Stimulated activated CD4-positive, alpha-beta T cell treated with anti-CD3 and anti-CD28 coated beads, Interleukin-1b, Interleukin-23, amount 100 ng/mL, for 48 hours (primary cell): ENCODE measurements at places on chromosomes 12 and 14.

DNA sequence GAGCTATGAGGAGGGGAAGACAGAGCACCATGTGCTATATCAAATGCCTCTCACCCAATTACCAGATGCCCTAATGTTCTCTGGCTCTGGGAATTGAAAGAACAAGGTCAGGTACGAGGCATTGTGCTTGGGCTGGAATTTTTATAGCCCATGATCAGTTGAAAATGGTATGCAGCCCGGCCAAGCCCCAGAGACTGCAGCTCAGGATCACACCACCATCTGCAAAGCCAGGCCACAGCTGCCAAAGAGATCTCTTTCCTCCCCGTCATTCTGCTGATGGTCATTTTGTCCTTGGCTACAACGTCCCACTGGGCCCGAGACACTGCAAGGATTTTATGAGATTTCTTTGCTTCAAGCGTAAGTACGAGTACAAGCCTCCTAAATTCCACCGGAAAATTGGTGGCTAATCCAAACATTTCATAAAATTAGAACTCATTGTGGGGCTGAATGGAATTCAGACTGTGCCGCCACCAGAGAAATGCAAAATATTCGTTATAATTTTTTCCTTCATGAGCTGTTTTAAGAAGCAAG, 15.1 kb downstream of the NUAK1 start:
- DNase-seq = no peak

- no peak for DNase-seq
Measured at GRCh38 chr14:69504775-69505174, 20.2 kb downstream of the PLEKHD1 start.

DNA sequence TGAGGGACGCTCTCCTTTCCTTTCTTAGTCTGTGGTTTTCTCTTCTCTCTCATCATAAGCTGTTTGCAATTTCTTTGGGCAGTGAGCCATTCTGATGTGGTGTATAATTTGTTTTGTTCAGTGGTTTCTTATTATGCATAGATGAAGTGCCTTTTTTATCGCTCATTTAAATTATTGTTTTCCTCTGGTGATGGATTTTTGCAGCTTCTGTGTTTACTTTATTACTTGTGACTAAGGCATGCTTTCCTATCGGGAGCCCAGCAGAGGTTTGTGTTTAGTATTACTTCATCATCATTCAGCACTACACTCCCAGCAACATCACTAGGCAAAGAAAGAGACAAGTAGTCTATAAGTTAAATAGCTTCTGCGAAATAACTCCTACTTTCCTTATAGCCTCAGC, 586.6 kb upstream of the NOVA1 start:
- no peak for DNase-seq

- no peak for DNase-seq
Measured at GRCh38 chr14:73750531-73750901, 36.3 kb upstream of the PNMA1 start.

DNA sequence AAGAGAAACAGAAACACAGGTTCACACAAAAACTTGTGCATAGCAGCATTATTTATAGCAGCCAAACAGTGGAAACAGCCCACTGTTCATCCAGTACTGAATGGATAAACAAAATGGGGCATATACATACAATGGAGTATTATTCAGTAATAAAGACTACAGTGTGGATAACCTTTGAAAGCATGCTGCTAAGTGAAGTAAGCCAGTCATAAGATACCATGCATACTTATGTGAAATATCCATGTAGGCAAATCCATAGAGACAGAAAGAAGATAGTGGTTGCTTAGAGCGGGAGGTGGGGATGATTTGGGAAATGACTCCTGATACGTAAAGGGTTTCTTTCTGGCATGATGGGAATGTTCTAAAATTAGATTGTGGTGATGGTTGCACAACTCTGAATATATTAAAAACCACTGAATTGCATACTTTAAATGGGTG, 99.4 kb downstream of the CRADD start:
- DNase-seq = no peak

DNA sequence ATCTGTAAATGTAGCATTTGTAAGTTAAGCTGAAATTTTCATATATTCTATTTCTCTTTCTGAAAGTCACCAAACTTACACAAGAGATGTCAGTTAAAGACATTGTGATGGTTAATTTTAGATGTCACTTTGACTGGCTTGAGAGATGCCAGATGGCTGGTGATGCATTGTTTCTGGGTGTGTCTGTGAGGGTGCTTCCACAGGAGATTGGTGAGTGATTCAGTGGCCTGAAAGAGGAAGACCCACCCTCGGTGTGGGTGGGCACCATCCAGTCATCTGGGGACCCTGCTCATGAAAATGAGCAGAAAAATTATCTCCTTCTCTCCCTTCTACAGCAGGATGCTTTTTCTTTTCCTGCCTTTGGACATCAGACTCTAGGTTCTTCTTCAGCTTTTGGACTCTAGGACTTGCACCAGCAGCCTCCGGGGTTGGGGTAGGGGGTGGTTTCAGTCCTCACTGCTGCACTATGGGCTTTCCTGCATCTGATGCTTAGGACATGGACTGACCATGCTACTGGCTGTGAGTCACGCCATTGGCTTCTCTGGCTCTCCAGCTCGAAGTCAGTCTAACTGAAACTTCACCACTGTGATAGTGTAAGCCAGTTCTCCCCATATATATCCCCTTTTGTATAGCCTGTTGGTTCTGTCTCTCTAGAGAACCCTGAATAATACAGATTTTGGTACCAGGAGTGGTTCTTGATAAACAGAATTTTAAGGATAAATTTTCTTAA, 20.9 kb downstream of the PDE6H start:
- DNase-seq = peak; percentile 21

- no peak for DNase-seq
Measured at GRCh38 chr14:104992501-104992900, 6.9 kb downstream of the CLBA1 start.

GRCh38 chr14:69268223-69268622, 8.3 kb downstream of the GALNT16 start:
- no peak for DNase-seq

DNA sequence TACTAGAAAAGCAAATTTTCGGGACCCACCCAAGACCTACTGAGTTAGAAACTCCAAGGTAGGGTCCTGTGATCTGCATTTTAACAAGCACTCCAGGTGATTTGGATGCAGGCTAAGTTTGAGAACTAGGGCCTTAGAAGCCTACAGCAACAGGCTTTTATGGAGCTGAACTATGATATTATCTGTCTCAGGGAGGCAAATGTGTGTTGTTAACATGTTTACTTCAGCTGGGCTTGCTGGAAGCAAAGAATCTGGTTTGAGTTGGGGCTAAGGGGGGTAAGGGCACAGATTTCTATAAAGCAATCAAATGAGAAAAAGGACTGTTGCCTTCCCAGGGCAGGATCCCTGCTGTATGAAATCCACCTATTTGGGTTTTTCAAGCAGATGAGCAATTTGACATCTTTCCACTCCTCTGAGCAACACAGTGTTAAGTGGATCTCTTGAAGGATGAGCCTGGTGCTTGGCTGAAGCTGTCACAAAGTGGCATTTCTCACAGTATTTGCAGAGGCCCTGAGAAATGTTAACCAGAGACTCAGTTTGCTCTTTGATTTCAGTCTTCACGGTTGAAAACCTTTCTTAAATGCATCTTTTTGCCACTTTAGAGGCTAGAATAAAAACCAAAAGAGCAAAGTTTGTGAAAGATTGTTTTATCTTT, 36.2 kb upstream of the SOCS2 start:
- DNase-seq = no peak

DNA sequence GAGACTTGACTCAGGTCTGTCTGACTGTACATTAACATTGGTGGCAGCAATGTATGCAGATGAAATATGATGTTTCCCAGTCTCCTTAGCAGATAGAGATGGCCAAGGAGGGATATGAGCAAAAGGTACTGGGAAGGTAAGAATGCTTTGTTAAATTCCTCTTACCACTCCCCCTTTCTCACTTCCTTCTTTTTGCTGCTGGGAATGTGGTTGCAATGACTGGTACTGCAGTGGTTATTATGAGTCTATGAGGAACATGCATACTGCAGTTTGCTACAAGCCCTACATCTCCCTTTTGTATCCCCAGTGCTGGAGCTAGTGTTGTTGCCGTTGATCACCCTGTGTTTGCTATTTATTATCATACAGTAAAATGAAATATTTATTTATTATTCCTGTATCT, 35.9 kb downstream of the ALDH1L2 start:
- no peak for DNase-seq

DNA sequence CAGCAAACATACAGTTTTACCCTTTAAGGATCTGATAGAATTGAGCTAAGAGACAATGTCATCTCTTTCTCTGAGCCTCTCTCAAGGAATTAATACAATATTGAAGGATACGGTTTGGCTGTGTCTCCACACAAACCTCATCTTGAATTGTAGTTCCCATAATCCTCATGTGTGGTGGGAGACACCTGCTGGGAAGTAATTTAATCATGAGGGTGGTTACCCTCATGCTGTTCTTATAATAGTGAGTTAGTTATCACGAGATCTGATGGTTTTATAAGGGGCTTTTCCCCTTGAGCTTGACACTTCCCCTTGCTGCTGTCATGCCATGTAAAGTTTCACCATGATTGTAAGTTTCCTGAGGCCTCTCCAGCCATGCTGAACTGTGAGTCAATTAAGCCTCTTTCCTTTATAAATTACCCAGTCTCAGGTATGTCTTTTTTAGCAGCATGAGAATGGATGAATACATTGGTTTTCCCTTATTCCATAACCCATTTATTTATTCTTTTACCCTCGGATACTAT, 47.6 kb downstream of the TMEM30B start:
- DNase-seq = no peak

GRCh38 chr12:59708484-59708883, 112.7 kb downstream of the SLC16A7 start:
- DNase-seq = no peak

DNA sequence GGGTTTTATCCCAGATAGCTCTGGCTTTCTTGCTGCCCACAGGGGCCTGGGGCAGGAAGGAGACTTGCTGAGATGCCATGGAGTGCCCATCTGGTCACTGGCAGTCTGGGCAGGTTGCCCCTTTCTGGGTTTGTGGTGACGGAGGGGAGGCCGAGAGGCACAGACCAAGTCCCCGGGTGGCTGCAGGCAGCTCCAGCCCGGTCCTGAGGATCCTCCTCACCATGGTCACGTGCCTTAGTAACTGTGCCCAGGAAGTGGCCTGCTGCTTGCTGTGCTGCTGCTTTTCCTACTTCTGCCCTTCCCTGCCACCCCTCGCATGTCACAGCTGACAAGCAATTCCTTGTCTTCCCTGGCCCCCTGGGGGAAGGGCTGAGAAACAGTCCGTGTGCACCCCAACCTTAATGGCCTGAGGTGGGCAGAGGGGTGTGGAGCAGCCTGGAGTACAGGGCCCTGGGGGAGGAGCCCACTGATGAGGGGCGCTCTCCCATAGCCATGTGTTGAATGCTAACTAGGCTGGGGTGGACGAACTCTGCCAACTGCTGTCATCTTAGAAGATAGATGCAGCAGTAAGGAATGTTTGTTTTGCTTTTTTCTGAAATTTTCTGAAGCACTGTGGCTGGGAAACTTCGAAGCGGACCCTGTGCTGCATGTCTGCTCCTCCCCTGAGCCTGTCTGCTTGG, 54.9 kb upstream of the SRSF5 start:
- DNase-seq = no peak

- no peak for DNase-seq
Measured at GRCh38 chr12:25317553-25317952, 66.8 kb upstream of the KRAS start.

DNA sequence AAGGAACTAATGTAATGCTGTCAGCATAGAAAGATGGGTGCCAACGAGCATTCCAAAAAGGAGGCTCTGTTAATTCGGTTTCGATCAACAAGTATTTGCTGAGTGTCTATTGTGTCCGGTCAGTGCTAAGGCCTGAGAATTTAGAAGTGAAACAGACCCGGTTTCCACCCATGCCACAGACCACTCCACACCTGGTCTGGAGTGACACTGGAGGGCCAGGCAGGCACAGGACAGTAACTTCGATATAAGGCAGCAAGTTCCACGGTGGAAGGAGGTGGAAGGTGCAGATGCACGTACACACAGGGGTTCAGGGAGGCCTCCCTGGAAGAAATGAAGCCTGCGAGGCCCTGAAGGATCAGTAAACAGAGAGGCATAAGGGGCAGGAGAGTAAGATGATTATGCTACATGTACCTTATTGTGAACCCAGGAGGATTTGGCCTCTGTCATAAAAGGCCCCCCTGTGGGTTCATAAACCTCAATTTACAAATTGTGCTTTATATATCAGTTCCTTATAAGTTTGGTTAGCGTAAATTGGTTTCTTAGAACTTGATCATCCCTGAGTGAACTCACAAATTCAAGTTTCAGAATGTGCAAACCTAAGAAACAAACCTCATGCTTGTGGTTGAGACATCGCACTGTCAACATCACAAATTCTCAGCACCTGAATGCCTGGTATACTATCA, 25.9 kb downstream of the SSH1 start:
- DNase-seq = no peak

- DNase-seq = no peak
Measured at GRCh38 chr14:20676072-20676471, 8.3 kb upstream of the RNASE4 start.

DNA sequence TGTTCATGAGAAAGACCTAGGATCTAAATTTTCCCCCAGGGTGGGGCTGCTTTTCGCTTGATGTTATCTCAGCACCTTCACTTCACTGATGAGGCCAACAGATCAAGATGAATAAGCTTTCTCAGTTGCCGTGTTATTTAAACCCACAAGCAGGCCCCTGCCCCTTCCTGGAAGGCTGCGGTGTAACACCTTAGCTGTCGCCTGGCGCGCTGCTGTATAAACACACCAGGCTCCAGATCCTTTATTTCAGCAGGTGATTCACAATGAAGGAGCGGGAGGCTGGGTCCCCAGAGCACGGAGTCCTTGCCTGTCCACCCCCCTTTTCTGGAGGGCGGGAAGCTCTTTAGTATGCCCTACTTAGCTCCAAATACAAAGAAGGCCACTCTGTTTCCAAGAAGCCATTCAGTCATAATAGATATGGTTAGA, 515.4 kb downstream of the FUT8 start:
- DNase-seq = peak; percentile 89

DNA sequence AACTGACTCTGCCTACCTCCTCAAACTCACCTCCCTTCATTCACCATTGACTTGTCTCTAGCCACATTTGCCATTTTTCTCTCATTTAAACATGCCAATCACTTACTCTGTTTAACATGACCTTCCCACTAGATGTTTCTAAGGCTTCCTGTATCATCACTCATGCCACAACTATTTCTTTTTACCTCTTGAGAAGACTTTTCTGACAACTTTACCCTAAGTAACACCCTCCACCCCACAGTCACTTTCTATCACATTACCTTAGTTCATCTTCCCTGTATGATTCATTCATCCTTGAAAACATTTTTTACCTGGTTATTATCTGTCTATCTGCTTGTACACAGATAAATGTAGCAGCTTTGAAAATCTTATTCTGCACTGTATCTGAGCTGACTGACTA, 19.4 kb downstream of the PLCZ1 start:
- no peak for DNase-seq
